ENCODE measurements at places on chromosomes 3 and 15.

GRCh38 chr3:178310949-178311348 lies 225.3 kb upstream of the KCNMB2 start:
- no peak for DNase-seq

DNA sequence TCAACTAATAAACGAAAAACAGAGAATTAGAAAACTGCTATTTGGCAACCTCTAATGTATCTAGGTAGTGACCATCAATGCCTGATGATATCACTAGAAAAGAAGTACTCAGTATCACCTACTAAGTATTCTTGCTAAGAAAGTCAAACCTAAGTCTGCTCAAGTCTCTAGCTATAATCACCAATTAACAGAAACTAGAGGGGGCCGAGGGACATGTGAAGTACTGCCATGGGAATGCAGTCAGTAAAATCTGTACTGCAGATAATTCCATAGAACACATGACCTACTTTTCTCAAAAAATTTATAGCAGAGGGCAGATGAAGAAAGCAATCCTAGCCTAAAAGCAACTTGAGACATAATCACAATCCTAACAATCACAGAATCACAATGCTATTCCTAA lies 51.4 kb downstream of the CPEB1 start:
- DNase-seq = no peak

GRCh38 chr3:125148836-125149235 lies 63.7 kb downstream of the SLC12A8 start:
- peak; percentile 35 for DNase-seq

- no peak for DNase-seq
These were observed 15.8 kb upstream of the ALAS1 start for GRCh38 chr3:52182196-52182595.

DNA sequence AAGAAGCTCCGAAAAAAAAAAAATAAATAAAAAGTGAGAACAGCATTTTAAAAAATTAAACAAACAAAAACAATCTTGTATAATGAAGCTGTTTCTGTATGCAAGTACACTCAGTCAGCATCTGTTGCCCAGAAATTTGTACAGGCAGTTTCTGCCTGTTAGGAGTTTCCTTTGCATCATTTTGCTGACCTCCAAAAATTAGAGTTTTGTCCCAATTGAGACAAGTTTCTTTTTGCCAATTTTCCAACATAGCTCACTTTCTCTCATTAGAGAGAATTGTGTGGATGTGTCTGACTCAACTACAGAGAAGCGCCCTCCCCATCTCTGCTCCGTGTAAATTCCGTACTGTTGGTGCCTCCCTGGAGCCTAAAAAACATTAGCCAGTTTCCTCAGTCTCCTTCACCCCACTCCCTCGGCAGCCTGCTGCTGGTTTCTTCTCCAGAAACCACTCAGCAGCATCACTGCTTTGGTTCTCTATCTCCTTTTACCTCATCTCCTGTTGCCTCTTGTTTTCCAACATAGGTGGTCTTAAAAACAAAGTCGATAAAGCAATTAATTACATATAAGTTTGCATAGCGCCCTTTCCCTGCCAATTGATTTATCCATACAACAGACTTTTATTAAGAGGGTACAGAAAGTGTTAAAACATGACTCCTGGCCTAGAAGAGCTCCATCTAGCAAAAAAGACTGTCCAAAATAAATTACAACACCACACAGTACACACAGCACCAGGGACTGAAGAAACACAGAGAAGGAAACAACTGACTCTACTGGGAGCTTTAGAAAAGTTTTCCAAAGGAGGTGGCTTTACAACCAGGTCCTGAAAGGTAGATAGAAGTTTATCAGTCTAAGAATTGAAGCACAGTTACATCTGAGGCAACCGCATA lies 286.7 kb downstream of the SHOX2 start:
- no peak for DNase-seq

DNA sequence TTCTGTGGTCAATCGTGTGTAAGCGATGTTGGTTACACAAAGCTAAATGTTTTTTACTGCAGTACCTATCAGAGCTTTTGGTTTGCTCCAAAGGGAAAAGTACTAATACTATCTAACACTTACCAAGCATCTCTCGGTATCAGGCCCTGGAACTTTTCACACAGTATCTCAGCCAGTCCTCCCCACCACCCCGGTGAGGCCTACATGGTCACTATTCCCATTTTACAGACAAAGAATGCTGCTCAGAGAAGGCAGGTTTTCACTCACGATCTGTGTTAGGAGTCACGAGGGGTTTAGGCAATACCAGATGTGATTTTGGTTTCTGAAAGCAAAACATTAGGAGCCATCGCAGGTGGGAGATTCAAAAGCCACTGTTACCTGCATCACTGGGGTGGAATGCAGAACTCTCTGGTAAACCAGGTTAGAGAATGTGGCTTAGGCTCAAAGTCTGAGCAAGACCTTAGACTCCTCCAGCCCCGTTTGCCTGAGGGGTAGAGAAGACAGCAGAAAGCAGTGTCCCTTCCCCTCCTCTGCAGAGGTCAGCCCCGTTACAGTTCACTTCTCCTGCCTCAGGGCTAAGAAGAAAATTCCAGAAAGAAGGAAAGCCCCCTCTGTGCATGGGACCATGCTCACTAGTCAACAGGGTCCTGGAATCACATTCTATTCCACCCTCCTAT lies 57.2 kb downstream of the XXYLT1 start:
- DNase-seq = no peak

- DNase-seq = no peak
These were observed at the start of gene GPR62 for GRCh38 chr3:51955175-51955892. Gene GPR62 (plus strand): TSS chr3:51955381. CDS start chr3:51955653, 272 bp downstream.
